Cortex of kidney (tissue), 1 donor: ENCODE measurements at places on chromosomes 6 and 20.

DNA sequence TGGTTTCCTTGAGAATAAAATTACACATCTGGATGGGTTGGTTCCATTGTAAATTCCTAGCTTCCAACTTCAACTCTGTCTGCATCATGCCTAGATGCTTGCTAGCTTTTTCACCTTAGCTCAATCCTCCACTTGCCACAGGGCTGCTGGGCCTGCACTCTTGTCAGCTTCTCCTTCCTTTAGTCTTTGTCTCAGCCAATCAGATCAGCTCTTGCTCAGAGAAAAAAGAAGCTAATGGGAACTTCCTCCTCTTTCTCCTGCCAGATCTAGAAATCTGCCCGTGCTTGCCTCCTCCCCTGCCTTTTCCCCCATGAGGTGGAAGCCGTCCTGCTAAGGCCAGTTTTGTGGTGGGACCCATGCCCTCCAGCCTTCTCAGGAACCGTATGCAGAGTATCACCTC, 18.5 kb downstream of the RAE1 start:
- no peak for DNase-seq

DNA sequence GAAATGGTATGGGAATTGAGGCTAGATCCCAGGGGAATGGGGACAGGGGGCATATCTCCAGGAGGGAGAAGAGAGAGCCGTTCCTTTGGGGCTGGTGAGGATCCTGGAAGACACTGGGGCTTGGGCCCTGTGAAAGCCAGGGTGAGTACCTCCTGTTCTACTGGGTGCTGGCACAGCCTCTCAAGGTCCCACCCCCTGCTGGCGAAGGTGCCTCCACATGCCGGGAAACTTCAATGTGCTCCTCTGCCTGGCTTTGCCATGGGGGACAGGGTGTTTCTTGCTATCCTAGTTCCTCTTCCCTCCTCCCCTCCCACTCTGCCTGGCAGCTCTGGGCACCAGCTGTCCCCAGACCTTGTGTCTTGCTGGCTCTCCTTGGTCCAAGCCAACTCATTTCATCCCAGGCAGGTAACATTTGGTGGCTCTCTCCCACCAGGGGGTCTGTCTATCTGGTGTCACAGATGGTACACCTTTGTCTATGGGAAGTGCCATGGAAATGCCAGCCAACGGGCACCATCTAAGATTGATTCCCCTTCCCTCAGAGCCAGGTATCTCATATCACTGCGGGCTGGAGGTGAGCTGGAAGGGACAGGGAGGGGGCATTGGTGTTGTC, 56.8 kb downstream of the MDGA1 start:
- no peak for DNase-seq

DNA sequence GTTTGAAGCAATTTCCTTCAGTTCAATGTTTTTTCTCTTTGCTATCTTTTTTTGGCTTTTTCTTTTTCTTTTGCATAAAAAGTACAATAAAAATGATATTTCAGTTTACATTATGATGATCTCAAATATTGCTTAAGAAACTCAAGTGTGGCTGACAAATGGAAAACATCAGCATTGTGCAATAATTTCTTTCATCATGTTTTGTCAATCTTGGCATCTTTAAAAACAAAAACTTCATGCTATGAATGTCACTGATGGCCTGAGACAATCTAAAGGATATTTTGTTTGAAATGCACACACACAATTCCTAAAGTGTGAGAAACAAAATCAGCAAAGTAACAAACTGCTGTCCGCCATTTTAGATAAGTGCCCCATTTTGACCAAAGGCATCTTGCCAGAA, 13.9 kb upstream of the MTCL3 start:
- no peak for DNase-seq

DNA sequence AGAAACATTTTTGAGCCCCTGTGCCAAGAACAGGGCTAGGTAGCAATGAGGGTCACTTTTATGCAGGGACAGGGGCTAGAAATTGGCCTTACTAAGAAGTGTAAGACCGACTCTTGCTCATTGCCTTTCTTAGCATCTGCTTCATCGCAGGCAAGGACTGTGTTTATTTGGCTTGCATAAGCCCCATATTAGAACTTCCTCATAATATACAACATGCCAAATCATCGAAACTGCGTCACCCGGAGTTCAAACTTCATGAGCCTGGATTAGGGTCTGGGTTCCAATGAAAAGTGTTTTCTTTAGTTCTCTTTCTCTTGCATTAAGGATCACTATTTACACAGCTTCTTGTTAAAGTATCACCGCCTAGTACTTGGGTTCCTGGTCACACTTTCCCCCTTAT, 977 bp upstream of the SMAP1 start:
- no peak for DNase-seq

DNA sequence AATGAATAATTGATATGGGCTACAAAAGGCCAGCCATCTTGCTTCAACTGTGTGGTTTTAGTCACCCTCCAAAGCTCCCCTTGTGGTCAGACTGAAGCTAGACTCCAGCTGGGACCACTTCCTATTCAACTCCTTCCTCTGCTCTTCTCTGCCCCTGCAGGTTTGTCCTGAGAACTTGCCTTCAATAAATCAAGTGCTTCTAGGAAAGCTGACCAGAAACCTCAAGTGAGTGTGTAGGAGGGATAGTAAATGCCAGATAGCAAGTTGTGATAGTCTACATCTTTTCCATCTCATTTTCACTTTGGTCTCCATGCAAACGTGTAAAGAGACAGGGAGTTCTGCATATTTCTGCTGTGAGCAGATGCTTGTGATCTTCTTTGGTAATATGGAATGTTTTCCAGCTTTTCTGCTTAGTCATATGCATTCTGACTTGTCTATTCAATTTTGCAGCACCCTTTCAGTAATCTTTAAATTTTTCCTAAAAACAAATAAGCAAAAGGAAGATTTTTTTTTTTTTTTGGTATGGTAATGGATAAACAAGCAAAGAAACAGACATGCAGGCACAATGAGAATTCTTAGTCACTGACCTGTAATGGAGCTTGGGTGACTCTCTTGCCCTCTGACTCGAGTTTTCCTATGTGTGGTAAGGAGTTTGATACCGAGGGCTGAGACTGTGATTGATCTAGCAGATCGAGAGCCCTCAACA, 201.3 kb upstream of the BTBD3 start:
- DNase-seq, result no peak

DNA sequence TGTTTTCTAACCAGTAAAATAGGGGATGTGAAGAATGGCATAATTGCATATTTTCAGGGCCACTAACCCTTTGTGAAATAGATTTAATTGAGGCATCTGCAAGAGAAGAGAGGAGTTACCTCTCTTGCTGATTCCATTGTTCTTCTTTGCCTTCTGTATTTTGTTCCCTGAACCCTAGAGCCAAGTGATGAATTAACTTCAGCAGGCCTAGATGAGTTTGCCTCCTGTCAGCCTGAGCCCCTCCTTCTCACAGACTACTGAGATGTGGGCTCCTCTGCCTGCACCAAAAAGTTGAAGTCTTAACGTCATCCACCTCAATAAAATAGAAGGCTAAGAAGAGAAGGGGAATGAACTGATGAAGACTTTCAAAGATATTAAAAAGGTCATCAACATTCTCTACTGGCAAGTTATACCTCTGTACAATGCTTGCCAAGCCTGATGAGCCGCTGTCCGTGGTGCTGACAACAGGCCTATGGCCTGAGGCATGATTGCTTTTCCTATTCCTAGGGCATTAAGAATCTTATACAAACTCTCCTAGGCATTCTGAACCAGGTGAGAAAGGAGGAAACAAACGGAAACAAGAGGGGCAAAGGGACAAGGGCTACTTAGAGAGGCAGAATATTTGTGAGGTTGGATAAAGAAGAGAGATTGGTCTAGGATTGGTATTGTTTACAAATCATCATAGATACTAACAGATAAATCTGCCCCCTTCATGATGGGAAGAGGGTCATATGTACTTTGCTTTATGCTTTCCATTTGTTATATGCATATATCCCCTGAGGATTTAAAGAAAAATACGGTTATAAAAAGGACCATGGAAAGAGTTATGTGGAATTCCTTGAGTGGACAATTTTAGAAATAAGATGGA, 46.8 kb downstream of the CD24 start:
- DNase-seq, result no peak

- DNase-seq, result no peak
Measured at GRCh38 chr6:92977018-92977417, 442.3 kb downstream of the EPHA7 start.

DNA sequence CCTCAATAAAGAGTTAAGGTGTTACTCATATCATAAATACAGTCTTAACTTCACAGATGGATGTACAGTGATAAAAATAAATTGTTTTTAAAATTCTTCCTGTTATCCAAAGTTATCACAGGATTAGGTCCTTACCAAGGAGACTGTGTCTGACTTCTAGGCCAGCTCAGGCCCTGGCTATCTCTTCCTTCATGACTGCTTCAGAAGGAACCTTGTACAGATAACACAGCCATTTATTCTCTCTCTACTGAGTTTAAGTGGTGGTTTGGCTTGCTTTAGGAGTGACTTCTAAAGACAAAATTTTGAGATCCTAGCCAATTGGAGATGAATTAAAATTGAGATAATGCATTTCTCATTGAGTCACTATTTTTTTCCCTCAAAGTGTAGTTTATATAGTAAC, 40.8 kb upstream of the RNF182 start:
- DNase-seq, result no peak

- DNase-seq, result no peak
Measured at GRCh38 chr6:141744194-141744925, 388.4 kb upstream of the GJE1 start.

- no peak for DNase-seq
Measured at GRCh38 chr20:46308258-46309157, at the start of gene CDH22. Gene CDH22 (minus strand): TSS chr20:46308498. CDS start chr20:46251294, 57,204 bp downstream.

DNA sequence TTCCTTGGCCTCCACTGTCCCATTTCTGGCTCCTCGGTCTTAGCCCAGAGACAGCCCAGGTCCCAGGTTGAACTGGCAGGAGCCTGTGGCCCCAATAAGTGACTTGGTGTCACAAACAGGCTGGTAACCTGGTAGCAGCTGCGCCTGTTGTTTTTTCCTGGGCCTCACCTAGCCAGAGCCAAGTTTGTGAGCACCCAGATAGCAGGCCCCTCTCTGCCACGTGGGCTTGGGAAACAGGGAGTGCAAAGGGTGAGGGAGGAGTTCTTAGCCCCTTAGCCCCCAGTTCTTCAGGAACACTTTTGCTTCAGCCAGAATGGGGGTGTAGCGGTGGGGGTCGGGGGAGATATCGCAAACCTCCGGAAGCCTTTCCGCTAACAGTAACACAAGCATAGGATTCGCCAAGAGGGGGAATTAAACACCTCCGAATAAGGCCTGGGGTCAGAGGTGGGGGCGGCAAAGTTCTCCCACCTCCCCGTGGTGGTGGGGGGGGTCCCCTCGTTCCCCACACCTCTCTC, 760 bp downstream of the C6orf132 start:
- DNase-seq, result no peak

- no peak for DNase-seq
Measured at GRCh38 chr6:135258970-135259369, 77.9 kb downstream of the MYB start.

- no peak for DNase-seq
Measured at GRCh38 chr20:35635652-35636051, 20.0 kb downstream of the SPAG4 start.

- no peak for DNase-seq
Measured at GRCh38 chr6:12051861-12052368, 39.8 kb downstream of the HIVEP1 start.

DNA sequence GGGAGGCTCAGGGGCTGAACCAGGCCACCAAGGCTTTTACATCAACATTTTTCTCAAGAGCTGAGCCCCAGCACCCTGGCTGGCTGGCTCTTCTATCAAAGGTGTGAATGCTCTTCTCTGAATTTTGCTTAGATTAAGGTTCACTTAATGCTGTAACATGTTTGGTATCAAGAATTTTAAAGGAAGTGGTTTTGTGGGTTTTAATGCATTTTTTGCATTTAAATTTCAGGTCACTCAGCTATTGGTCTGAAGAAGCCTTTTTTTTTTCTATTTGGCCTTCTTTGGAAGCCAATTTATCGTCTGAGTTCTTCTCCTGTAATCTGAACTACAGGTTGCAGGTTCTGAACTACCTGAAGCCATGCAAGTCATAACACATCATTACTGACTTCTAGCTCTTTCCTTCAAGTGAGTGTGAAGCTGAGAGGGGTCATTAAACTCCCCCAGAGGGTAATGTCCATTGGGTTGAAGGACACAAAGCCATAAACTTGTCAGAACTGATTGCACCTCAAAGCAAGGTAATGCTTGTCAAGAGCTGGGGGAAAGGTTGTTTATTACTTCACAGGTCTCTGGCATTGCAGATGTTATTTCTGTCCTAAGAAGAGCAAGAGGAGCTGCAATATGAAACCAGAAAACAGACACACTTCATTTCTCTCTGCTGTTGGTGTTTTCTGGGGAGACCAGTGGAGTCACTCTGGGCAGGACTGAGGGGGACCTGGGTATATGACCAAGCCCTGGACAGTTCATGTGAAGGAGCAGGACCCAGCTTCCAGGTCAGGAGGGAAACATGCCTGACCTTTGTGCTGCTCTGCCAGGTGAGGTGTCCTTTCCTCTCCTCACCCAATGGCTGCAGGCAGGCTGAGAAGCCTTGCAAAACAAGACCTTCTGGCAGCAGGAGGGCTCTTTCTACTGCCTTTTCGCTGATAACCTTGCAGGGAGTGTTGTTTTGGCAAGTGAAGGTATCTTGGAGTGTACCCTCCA, 26.1 kb upstream of the NEDD9 start:
- DNase-seq, result no peak

GRCh38 chr20:23744817-23745216, 5.9 kb downstream of the CST1 start:
- DNase-seq, result no peak

- DNase-seq, result no peak
Measured at GRCh38 chr6:112622036-112622435, 274.9 kb downstream of the RFPL4B start.

DNA sequence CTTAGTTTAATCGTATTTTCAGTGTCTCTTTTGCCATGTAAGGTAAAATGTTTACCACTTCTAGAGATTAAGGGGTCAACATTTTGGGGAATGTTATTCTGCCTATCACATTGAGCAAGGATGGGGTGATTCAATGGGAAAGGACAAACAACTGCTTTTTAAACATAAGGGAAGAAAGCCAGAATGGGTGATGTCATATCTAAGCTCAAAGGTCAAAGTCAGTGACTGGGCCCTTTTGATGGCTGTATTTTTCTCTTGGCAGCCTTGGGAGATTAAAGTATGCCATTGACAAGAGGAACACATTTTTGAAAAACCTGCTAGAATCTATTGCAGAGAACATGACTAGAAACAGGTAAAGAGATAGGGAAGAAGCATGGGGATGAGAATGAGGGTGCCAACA, 477.3 kb upstream of the IRAK1BP1 start:
- DNase-seq, result no peak

DNA sequence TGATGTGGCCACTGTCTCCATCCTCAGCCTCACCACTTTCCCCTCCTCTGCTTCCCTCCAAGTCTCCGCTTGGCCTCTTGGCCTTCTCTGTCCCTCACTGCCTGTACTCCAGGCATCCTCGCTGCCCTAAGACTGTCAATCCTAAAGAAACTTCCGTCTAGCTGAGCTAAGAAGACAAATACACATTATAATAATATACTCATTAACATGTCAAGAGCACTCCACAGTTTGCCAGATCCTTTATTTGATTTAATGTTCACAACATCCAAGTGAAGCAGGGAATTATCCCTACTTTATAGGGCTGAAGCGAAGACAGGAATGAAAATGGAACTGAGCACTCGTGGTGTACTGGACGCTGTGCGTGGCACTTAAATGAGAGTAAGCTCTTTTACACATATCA, 72.4 kb upstream of the SLC22A23 start:
- no peak for DNase-seq

- DNase-seq, result no peak
Measured at GRCh38 chr6:37175332-37176267, 5.6 kb downstream of the PIM1 start.
